Activated CD4-positive, alpha-beta T cell treated with anti-CD3 and anti-CD28 coated beads for 36 hours (primary cell): ENCODE measurements at places on chromosomes 13 and 19.
A peak's percentile ranks its signal among the peaks of the same experiment; 100 is the strongest.

- DNase-seq = no peak
Measured at GRCh38 chr13:80430561-80430960, 89.6 kb upstream of the SPRY2 start.

- no peak for DNase-seq
Measured at GRCh38 chr19:28823338-28823961, 389.5 kb downstream of the UQCRFS1 start.

DNA sequence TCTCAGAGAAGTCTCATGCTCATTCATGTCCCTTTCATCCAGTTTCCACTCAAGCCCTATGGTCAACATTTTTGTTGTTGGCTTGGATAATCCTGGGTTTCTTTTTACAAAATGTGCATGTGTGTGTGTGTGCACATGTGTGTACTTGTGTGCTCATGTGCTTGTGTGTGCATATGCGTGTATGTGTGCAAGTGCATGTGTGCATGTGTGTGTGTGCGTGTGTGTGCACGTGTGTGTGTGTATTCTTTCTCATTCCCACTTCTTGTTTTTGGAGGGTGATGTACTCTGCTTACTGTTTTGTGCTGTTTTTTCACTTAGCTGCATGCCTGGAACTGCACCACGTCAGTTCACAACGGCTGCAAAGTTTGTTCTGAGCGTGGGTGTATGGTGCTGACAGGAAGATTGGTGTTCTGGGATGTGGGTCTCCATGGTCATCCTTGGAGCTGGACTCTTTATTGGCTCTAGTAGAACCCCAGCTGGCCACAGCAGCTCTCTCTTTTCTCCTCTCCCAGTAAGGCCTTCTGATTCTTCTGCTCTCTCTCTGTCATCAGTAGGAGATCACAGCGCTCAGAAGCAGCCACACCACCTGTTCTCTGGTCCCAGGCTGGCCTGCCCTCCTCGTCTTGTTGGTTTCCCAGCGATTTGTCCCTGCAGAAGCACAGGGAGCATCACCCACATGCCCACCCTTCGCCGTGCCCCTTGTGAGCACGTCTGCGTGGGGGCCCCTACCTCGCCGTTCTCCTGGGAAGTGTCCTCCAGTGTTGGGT, 60.8 kb downstream of the SOX1 start:
- DNase-seq = no peak

DNA sequence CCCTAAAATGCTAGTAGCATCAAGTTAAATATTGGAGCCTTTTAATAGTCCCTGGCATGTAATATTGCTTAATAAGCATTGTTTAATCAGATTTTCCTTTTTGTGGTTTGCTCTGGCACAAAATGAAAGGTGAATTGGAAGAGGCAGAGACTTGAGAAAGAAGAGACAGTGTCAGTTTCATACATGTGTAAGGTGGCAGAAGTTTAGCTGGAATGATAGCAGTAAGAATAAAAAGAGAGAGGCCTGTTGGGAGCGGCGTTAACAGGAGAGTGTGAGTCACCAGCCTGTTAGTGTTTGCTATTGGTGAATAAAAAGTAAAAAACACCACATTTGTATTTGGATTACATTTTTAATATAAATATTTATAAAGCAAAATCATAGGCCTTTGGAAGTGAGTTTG, 145.3 kb downstream of the PDS5B start:
- peak; percentile 36 for DNase-seq

DNA sequence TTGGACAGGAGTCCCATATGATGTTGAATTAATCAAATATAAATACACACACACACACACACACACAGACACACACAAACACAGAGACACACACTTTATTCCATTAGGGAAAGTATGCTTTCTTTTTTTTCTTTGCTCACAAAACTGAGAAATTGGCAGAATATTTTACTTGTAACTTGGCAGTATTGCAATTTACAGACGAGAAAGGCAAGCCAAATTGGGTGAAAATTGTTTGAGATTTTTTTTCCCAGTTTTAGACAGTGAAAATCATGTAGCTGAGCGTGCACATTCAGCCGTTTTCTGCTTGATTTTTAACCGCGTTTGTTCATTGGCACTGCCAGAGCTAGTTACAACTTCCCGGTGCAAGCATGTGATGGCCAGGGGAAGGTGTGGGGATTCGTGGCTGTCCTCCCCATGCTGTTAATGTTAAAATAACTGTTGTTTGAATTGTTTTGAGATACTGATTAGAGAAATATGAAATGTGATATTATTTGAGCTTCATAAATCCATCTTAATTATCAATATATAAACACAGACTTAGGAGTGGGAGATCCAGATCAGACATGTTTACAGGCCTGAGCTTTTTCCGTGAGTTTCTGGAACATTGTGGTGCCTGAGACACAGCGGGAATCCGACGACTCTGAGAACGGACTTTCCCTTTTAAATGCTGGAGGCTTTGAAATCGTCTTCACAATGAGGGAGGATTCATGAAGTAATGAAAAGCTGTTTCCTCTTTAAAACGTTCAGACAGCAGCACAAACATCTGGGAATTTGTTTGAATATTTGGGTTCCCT, 125.5 kb downstream of the KCNRG start:
- no peak for DNase-seq
